Endothelial cell (in vitro differentiated cells): ENCODE measurements at places on chromosomes 7 and 10. TPM values are rescaled to one million over a fixed set of nuclear protein-coding genes. Genes with fewer than 3 reads are reported as not detected.

The PRF1 gene
- not detected for total RNA-seq

The CPVL gene
- total RNA-seq = 21.8 TPM

The FGFBP3 gene
- total RNA-seq = 3.1 TPM

The CAMK2B gene
- 0.23 TPM for total RNA-seq

The C7orf57 gene
- total RNA-seq = not detected

The KCNH2 gene
- total RNA-seq = 3.4 TPM

The OR9A2 gene
- total RNA-seq = not detected

The UPK3BL2 gene
- total RNA-seq = 9.3 TPM

The ACTL6B gene
- total RNA-seq = not detected

The GIMAP1 gene
- total RNA-seq = 3.6 TPM

The SRRM3 gene
- total RNA-seq = 27.1 TPM

The PTF1A gene
- not detected for total RNA-seq

The CRHR2 gene
- total RNA-seq = 0.38 TPM

The DNAJC9 gene
- 24.5 TPM for total RNA-seq

- DNase-seq = peak; percentile 19
Observed at GRCh38 chr7:44431091-44431608, 59.3 kb downstream of the NUDCD3 start.

DNA sequence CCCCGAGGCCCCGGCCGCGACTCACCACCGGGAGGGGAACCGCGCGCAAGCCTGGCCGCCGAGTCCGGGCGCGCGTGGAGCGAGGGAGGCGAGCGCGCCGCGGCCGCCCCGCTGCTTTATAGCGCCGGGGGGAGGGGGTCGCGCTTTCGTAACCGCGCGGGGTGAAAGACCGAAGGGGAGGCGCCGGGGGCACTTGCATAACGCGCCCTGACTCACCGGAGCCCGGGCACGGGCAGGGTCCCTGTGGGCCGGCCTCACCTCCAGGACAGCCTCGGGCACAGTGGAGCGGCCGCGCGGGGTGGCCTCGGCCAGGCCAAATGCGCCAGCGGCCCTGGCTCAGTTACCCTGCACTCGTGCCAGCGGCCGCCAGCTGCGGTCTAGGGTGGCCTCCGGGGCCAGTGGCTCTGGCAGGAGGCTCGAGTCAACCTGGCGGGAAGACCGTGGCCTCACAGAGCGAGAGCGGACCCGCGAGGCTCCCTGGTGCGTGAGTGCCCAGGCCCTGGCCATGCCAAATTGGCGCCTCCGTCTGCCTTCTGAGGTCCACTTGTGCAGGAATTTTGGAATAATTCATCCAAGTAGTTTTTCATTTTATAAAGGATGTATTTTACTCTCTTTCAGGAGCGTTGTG, at the start of gene RBP4:
RBP4 (minus strand) TSS at position 90 of the 628 bp plus-strand sequence. CDS start 207 bp downstream, outside the sequence.
- no peak for DNase-seq

GRCh38 chr10:18759575-18759974, 100.3 kb downstream of the ARL5B start:
- DNase-seq = no peak

DNA sequence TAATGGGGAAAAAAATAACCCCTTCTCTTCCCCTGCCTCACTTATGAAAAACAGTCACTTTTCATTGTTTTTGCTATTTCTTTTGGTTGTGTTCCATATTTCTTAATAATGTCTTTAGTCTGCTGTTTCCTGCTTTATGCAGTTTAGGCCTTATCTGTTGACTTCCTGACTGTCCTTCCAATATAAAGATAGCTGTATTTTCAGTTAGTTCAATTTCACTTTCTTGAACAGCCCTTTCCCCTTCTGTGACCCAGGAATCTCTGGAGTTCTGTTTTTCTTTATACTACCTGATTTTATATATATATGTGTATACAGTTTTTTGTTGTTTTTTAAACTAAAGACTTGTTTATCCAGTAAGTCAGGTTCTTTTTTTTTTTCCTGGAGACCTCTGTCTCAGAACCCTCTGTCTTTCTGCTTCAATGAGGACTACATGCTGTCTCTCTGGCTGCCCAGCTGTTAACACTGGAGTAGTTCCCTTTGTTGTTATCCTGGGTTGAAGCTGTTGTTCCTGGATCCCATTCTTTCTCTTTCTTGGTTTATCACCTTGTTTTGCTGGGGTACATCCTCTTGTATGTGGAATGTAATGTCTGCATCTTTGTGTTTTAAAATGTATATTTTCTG, 87.2 kb downstream of the GSDME start:
- DNase-seq = no peak

DNA sequence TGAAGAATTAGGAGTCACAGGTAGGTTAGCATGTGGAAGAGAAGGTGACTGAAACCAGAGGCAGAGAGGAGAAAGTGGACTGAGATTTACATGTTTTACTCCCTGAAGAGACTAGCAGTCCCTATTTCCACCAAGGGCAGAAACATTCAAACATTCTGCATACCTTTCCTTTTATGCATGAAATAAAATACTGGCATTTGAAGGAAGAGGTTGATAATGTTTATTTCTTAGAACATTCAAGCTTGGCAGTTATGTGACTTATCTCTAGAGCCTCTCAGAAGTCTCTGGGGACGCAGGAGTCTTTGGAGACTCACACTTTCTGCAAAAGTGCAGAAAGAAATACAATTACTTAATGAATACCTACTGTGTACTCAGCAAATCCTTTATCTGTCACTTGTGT, 507.1 kb upstream of the C7orf33 start:
- no peak for DNase-seq

GRCh38 chr7:39379416-39379815, 186.8 kb upstream of the YAE1 start:
- DNase-seq = no peak

- no peak for DNase-seq
Observed at GRCh38 chr10:9625304-9625703, 1392.4 kb upstream of the CELF2 start.

GRCh38 chr10:133261726-133262325, 14.8 kb downstream of the ADAM8 start:
- peak; percentile 43 for DNase-seq

GRCh38 chr7:45683556-45684148, 109.5 kb downstream of the ADCY1 start:
- no peak for DNase-seq

DNA sequence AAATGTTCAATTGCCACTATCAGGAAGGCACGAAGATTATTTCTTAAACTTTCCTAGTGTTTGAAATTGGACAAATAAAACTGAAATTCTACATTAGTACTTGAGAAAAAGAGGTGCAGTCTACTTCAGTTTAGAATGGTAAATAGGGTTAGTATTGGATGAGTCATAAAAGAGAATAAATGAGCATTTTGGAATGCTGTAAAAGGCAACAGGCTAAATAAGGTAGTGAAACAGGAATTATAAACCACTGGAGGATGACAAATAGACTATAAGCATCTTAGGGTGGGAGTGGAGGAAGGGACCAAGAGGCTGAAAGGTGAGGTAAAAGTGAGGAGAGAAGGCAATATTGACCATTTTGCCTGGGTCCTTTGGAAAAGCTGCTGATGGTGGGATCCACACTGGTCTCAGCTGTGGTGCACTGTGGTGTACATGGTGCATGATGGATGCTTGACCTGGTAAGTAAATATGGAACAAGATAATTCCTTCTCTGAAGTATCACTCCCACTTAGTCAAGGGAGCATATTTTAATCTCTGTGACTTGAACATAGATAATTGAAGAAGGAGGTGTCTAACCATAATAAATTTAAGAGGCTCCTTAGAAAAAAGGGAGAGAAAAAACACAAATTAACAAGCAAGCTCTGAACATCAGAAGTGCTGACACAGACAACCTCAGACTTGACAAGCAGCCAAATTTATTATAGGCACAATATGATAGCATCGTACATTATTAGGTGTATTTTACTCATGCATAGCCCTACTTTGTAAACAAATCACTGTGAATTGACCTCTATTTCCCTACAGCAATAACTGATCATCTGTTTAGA, 76.4 kb upstream of the SCIN start:
- DNase-seq = no peak

DNA sequence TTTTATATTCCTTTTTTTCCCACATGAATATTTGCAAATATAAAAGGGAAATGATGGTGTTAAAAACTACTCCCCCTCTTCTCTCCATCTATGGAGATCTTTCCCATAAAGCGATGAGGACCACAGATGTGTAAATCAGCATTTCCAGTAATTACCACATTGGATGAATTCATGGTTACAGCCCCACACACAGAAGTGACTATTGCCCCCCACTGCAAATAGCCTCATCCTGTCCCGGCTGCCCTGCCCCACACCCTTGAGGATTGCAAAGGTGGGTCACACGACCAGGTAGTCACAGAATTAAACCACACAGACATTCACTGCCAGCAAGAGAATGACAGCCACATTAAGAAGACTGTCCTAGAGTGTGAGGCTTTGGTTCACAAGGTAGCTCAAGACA, 145.1 kb downstream of the DOCK4 start:
- no peak for DNase-seq

DNA sequence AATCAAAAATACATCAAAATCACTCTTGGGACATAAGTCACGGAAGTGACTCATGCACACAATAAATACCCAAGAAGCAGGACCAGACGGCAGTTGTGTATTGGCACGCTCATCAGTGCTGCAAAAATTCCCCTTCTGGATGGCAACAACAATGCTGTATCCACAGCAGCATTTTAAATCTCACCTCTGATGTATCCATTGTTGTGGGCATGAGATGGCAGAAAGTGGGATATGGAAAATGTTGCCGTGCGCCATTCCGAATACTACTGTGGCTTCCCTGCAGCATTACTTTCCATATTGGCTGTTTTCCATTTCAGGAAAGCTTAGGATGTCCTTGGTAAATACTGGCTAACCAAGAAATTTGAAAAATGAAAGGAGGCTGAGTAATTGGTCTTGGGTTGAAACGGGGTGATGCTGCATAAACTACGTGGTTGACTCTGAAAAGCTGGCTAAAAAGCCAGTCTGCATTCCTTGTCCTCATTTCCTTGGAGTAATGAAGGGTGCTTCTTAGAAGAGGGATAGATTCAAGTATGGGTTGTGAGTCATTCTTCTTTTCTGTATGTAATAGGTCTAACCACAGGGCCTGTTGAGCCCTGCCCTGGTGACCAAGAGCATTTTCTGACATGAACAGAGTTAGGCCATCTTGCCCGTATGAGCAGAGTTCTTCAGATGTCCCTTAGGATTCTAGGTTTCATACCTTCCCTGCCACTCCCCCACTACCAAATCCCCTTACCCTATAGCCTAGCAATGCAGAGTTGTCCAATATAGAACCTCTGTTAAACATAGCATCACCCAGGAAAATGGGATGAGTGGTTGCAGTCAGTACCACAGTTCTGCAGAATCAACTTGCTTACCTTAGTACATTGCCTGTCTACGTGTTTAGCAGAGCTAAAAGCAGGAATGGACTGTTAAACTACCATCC, 36.3 kb upstream of the TOMM7 start:
- DNase-seq = no peak

- DNase-seq = no peak
Observed at GRCh38 chr10:112299456-112299855, 16.3 kb downstream of the TECTB start.

GRCh38 chr10:25125201-25125611, 49.6 kb upstream of the GPR158 start:
- DNase-seq = no peak

- peak; percentile 38 for DNase-seq
Observed at GRCh38 chr10:123655751-123656150, 10.4 kb upstream of the GPR26 start.

DNA sequence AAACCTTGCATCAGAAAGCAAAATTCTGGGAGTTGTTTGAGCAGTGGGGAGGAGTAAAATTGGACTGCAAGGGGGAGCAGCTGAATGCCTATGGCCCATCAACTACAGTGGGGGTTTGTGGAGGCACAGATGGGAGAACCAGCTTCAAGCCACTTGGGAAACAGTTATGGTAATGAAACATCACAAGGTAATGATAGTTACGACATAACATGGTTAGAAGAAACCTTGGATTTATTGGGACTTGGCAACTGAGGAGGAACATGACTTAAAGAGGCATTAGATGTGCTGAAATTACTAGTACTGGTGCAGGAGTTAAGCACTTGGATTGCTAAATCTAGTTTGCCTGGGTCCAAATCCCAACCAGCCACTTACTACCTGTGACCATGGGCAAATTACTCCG, 868.4 kb downstream of the KCNMA1 start:
- no peak for DNase-seq

DNA sequence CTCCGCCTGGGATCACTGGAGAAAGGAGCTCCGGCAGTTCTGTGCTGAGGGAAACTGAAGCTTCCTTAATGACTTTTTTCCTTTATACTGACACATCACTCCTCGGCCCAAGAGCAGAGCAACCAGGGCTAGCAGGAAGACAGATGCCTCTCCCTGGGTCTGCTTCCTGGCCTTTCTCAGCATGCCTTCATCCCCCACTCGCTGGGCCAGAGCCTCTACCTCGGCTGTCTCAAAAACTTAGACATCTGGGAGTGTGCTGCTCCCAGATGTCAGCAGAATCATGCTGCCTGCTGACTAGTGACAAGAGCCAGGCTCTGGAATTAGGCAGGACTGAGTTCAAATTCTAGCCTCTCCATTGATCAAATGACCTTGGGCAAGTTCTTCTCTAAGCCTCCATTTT, 24.4 kb upstream of the LRRC4 start:
- DNase-seq = no peak

- DNase-seq = no peak
Observed at GRCh38 chr7:26958834-26959233, 94.4 kb upstream of the SKAP2 start.

GRCh38 chr7:151833691-151834090, 43.2 kb downstream of the PRKAG2 start:
- no peak for DNase-seq

GRCh38 chr10:12252882-12253546, 57.0 kb downstream of the CDC123 start:
- peak; percentile 37 for DNase-seq

- DNase-seq = no peak
Observed at GRCh38 chr7:12391922-12392615, 11.6 kb downstream of the VWDE start.

DNA sequence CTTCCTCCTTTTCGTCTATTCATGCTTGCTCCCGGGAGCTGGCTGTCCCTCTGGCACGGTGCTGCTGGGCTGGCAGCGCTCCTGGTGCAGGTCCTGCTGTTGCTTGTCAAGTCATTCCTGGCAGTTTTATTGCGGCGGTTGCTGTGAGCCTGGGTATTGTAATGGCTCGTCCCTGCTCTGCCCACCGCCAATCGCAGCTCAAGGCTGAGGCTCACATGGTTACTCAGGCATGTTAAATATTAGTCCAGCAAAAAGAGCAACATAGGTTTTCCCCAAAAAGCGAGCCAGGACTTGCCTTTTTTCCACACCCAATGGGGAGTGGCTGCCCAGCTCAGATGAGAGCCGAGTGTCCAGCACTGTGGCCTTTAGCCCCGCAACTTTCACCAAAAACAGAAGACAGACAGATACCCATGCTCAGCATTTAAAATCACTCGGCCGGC, 492.9 kb upstream of the FOXK1 start:
- no peak for DNase-seq

GRCh38 chr10:46525177-46525823, 31.2 kb downstream of the GPRIN2 start:
- DNase-seq = no peak

GRCh38 chr7:45070254-45070642, 18.5 kb downstream of the NACAD start:
- DNase-seq = no peak

DNA sequence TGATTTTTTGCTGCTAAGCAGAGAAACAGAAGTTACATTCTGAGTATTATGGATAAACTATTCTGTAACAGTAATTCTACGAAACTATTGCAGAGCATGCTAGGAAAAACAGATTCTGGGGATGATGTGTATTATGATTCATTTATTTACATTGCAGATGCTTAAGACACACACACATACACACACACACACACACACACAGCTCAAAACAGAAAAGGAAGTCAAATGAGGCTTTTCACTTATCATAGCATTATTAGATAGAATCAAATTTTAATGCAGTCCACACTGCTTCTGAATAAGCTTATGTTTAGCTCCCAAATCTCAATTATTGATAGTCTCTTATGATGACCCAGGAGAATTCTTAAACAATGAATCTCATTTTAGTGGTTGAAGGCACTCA, 307.2 kb downstream of the HGF start:
- no peak for DNase-seq
